ENCODE measurements at places on chromosomes 12 and 14. TPM values are rescaled to one million over a fixed set of nuclear protein-coding genes. Genes with fewer than 3 reads are reported as not detected.

PZP gene
- not detected for total RNA-seq

GRCh38 chr14:63499701-63500250, 43.4 kb downstream of the PPP2R5E start:
- DNase-seq = no peak

DNA sequence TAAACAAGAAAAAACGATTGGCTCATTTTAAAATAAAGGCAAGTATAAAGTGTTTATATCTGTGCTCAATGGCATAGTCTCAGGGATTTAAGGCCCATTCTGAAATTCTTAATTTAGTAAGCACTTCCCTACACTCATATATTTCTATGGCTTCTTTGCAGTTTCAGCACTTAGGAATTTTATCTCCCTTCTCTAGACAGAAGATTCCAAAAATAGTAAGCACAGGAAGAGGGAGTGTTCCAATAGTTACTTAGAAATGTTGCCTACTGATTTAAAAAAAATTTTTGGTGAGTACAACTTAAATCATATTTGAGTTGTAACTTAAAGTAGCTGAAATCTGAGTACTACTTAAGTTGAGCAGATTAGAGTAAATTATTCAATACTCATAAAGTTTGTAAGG, 19.8 kb downstream of the INSM2 start:
- no peak for DNase-seq

ASIC1 gene
- 0.81 TPM for total RNA-seq

- DNase-seq = no peak
Measured at GRCh38 chr14:98908050-98908449, 363.9 kb downstream of the BCL11B start.

- DNase-seq = no peak
Measured at GRCh38 chr14:99125113-99125512, 146.9 kb downstream of the BCL11B start.

GRCh38 chr12:96322720-96323119, 77.5 kb downstream of the CDK17 start:
- no peak for DNase-seq

GRCh38 chr12:75086091-75087038, 123.3 kb downstream of the KCNC2 start:
- no peak for DNase-seq

- DNase-seq = no peak
Measured at GRCh38 chr12:6264402-6265037, 46.0 kb upstream of the PLEKHG6 start.

DNA sequence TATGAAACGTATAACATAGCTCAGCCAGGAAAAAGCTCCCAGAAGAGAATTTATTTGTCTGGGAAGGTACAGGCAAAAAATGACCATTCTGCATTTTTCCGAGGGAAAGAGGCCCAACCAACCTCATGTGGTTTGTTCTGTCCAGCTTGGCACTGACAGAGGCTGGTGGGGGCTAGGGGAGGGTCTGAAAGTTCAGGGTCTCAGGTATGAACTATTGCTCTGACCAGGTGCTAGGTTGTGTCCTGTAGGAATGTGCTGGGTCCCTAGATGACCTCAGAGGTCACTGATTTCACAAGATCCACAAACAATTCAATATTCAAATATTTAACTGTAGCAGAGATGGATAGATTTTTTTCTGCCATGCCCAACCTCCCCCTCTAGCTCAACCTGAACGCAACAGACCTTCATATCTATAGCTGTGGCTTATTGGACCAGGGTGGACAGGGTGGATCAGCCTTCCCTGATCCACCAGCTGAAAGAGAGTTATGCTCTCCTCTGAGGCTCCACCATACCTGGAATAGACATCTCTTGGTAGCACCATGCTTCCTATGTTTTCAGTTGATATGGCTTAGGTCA, 32.9 kb upstream of the IFT81 start:
- DNase-seq = no peak

DNA sequence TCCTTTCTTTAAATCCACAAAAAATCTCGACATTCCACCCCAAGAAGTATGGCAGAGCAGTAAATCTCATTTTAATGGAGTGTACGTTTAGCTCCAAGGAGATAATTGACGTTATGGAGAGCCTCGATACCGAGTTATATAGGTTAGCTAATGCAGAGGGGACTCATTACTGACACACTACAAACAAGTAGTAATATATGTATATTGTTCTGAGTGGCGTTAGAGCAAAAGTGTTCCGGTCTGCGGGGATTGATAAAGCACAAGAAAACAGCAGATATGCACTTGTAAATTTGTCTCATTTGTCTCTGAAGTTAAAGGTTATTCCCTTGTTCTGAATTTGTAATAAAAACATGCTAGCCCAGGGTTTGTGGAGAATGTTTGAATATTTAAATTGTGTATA, 84.1 kb downstream of the BCL11B start:
- no peak for DNase-seq

DNA sequence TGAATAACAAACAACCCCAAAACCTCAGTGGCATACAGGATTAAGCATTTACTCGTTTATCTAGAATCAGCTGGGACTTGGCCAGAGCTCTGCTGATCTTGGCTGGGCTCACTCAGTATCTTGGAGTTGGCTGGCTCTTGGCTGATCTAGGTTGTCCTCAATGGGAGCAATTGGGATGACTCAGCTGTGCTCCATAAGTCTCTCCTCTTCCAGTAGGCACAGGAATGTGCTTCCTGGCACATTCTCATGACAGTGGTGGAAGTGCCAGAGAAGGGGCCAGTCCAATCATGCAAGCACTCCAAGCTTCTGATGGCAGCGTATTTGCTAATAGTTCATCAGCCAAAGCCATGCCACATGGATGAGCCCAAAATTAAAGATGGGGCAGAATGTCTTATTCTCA, 41.7 kb upstream of the ANO4 start:
- DNase-seq = no peak

KCNMB4 gene
- 22.2 TPM for total RNA-seq

DNA sequence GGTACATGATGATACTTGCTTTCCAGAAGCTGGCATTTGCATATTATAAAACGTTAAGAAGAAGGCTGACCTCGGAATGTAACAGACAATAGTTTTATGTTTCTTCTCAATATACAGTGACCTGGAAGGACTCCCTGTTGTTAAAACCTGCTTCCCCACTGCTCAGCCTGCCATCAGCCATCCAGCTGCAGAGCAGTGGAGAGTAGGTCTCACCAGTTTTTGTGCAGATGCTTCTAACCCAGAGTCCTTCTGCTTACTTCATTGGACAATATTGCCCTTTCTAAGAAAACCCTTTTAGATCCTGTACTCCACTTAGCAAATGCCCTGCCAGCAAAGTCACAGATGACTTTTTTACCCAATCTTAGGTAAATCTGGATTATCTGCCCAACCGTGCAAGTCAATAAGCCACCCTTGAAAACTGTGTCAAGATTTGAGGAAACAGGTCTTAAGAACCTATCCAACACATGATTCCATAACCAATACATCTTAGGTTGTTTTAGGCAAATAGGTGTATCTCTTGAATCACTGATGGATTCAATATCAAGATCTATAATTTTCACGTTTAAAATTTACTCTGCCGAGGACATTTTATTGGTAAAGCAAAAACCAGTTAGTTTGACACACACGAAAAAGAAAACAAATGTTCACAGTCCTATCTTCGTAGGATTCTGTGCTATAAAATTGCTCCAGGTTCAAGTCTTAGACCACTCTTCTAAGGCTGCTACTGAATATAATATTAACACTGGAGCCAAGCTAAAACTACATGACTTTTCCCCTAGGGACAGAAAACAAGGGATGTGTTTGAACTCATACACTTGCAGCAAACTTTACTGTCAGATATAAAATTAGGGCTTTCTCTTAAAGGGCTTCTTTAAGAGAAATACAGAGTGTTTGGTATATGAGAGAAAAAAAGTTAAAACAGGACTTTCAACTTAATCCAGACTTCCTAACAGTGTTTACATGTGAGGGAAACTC, 5.7 kb downstream of the PHLDA1 start:
- no peak for DNase-seq

GRCh38 chr12:47273191-47273626, 193.4 kb upstream of the AMIGO2 start:
- no peak for DNase-seq

DNA sequence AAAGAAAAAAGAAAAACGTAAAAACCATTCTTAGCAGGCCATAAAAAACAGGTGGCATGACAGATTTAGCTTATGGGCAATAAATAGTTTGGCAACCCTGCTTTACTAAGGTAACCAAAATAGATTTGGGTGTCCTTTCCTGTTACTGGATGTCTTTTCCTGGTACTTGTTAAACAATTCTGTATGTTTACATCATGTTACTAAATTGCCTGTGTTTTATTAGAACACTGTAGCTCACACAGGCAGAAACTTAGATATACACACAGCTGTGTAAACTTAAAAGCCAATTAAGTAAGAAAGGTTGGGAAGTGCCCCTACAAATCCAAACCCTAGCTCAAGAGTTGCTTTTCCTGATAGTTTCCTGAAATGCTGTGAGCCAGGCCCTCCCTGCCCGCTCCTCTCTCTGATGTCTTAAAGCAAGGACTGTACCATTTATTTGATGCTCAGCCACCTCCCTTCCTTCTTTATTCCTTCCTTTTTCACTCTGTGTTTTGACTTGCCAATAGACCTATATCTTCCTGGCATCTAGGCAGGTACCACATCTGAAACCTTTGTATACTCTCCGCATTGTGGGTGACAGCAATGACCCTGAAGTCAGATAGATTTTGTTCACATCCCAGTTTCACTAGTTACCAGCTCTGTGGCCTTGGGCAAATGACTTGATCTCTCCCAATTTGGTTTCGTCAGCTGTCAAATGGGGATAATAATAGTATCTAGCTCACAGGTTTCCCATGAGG, 3.7 kb upstream of the CAMKK2 start:
- DNase-seq = no peak

HOXC5 gene
- not detected for total RNA-seq

SLC10A1 gene
- not detected for total RNA-seq

ZNF664 gene
- 60.3 TPM for total RNA-seq

SIX6 gene
- total RNA-seq = 0.07 TPM

CSRP2 gene
- 99.2 TPM for total RNA-seq

CRIP1 gene
- total RNA-seq = 0.96 TPM

TMTC1 gene
- 11.6 TPM for total RNA-seq

DNA sequence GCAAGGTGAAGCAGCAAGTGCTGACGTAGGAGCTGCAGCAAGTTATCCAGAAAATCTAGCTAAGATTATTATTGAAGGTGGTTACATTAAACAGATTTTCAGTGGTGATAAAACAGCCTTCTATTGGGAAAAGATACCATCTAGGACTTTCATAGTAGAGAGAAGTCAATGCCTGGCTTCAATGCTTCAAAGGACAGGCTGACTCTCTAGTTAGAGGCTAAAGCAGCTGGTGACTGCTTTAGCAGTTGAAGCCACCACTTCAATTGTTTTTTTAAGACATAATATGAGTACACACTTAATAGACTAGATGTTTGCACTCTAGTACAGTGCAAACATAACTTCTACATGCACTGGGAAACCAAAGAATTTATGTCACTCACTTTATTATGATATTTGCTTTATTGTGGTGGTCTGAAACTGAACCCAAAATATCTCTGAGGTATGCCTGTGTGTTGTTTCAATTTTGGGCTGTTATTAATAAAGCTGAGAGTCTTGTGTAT, 1026.9 kb upstream of the FOXG1 start:
- DNase-seq = no peak

GRCh38 chr14:31118892-31119291, 88.7 kb downstream of the HECTD1 start:
- DNase-seq = no peak

DNA sequence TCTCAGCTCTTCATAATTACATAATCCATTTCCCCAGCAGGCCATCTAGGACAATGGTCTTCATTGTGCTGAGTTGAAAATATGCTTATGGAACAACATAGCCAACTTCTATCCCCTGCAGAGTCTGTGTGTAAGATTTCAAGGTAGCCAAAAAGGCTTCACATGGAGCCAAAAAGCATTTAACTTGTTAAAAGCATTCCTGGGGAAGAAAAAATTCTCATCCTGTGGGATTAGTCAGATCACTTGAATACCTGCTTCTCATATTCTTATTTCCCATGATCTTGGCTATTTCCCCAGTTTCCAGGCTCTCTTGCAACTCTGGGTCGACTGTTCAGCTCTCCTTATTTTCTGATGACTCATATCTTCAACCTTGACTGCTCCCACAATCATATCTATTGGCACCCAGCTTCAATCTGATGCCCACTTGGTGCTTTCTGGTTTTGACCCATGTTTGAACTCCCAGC, 178.9 kb downstream of the KLHL28 start:
- no peak for DNase-seq

DNA sequence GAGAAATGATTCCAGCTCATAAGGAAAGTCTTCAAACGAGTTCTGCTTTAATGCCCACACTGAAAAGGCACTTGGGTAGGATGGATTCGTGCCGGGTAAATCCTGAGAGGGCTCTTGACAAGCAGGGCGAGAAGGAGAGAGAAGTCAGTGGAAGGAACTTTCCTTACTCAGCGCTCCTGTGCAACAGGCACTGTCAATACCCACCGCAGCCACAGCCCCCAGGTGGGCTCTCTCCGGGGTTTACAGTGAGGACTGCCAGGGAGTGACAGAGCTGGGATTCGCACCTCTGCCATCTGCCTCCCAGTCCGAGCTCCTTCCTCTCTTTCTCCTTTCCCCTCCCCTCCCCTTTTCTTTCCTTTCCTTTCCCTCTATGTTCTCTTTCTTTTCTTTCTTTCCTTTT, 118.7 kb downstream of the BEGAIN start:
- DNase-seq = no peak

- peak; percentile 0 for DNase-seq
Measured at GRCh38 chr12:74111688-74112360, 425.8 kb upstream of the ATXN7L3B start.

- no peak for DNase-seq
Measured at GRCh38 chr14:81205639-81206038, 15.1 kb downstream of the GTF2A1 start.

DNA sequence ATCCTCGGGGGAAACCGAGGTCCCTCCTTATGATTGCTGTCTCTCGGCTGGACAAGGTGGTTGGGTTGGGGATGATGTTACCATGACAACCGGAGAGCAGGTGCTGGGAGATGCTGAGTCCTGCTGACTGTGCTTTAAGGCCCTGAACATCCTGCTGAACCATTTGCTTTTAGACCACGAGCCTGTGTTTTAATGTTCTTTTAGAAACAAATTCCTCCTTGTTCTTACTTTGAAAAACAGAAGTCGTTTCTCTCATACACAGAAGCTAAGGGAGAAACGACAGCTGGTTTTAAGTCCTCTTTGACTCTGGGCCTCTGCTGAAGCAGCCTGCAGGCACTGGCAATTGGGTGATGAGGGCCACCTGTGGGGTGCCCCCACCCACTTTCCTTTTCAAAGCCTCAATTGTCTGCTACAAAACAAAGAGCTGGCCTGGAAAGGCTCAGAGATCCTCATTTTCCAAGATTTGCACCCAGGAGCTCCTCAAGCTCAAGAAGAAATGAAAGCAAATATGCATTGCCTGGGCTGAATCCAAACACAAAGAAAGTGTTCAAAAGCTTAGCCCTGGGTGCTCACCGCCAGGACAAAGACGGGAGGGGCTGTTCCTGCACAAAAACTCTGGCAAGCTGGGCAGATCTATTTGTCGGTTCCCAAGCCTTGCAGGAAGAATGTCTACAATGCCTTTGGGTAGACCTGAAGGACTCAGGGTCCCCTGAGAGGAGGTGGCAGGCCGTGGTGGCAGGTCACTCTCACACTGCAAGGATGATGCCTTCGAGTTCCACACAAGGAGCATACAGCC, 90.0 kb upstream of the CLMN start:
- DNase-seq = no peak
